Non-pigmented ciliary epithelial cell (primary cell): ENCODE measurements at places on chromosomes 5 and 9.
A peak's percentile ranks its signal among the peaks of the same experiment; 100 is the strongest.

- DNase-seq = no peak
These were observed 58.7 kb downstream of the CCDC192 start for GRCh38 chr5:127761869-127762268.

DNA sequence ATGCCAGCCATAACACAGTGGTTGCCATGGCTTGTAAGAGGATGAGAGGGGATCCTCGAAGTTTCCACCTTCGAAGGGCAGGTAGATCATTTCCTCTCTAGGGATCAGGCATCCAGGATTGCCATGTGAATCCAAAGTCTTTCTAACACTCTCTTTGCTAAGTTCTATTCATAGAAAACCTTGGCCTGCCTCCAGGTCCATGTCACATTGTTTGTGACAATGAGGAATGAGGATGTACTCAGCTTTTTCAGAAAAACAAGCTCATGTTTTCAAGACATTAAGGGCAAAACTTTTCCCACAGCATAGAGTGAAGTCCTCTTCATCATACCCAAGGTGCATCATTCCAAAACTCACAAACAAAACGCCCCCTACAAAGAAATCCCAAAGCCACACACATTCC, 19.6 kb downstream of the ESM1 start:
- DNase-seq = no peak

DNA sequence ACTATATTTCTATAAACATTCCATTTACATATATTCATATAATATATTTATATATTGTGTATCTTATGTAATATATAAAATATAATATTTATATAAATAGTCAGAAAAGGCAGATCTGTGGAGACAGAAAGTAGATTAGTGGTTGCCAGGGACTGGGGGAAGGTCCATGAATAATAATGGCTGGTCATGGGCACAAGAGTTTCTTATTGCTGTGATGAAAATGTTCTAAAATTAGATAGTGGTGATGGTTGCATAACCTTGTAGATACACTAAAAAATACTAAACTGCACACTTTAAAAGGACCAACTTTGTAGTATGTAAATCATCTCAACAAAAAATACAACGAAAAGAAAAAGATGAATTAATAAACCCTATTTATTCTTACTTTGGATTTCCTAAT, 47.3 kb downstream of the NUP155 start:
- DNase-seq = no peak

DNA sequence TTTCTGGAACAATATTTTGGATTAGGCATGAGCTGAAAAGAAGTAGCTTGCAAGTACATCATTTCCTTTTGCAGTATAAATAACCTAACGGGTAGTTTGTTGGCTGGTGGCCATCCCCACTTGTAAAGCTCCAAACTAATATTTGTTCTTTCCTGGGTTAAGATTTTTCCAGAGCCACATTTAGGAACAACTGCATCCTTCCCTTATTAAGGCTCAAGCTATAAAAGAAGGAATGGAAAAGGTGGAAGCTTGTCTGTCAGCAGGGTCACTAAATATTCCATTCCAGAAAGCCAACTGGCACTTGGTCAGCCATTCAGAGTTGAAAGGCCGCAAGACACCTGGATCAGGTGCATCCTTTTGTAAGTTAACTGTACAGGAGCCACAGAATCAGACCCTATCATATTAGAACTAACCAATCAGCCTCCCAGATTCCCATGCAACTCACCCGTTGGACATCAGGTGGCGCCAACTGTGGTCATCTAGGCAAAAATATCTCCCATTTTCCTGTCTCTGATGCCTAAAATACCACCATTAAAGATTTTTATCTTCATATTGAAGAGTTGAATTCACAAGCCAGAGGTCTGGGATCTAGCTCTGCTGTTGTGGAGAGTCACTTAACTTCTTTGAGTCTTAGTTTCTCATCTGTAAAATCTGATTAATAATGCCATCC, 82.9 kb downstream of the PTCD2 start:
- DNase-seq = no peak

GRCh38 chr5:95927927-95928723, 33.5 kb downstream of the ELL2 start:
- no peak for DNase-seq

- DNase-seq = no peak
These were observed 562.8 kb downstream of the PDE4D start for GRCh38 chr5:59330680-59331079.

- no peak for DNase-seq
These were observed 370.3 kb downstream of the ARHGEF28 start for GRCh38 chr5:73996151-73996755.

DNA sequence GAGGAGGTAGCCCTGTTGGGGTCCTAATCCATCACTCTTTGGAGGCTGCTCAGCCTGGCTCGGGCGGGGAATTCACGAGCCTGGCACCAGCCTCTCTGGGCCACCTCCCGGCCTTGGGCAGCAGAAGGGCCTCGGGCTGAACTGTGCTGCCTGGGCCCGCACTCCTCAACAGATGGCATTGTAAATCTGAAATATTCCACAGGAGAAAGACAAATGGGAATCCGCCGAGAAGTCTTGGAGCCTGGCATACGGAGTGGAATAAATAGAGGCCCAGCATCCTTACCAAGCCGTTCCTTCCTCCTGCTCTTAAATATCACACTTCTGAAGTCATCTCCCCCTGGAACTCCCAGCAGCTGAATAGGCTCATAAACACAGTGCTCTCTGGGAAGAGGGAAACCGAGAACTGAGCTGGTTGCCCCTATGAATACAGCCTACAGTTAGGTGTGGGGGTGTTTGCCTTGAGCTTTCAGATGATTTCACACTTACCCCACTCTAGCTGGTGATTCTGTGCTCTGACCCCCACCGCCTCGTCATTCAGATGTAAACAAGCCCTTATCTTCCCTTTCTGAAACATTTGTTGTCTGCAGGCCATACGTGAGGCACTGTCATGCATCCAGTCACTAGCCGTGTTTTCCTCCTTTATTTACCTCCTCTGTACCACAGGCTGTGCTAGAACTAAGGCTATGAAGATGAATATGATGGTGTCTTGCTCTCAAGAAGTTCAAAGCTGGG, 455.0 kb upstream of the CLINT1 start:
- no peak for DNase-seq

DNA sequence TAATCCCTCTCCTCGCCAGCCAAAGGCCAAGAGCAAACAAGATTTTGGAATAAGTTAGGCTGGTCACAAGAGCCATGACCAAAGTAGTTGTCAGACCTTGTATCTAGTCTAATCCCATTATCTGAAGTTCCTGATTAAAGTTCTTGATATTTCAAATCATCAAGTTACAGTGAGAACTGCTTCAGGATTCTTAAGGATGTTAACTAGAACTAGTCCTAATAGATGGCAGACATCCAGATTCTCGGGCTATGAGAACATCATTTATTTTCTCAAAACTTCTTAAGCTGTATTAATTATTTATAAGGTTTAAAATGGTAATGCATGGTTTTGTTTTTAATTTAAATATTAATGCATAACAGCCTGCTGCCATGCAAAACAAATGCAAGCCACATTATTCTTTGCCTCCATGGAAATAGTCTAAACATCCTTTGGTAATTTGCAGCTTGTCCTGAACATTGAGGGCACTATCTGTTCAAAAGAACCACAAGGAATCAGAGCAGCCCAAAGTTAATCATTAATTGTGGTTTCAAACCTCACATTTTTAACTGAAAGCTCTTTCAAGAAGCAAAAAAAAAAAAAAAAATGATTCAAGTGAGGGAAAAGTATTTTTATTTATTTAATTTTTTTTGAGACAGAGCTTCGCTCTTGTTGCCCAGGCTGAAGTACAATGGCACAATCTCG, 95.1 kb downstream of the TTC39B start:
- no peak for DNase-seq

- peak; percentile 83 for DNase-seq
These were observed 305.2 kb downstream of the EFNA5 start for GRCh38 chr5:107365320-107366109.

GRCh38 chr5:137236849-137237507, 262.1 kb downstream of the SPOCK1 start:
- no peak for DNase-seq

GRCh38 chr9:14051419-14051818, 262.5 kb downstream of the NFIB start:
- DNase-seq = no peak

GRCh38 chr5:132546108-132546507, 2.8 kb upstream of the IL5 start:
- DNase-seq = no peak

DNA sequence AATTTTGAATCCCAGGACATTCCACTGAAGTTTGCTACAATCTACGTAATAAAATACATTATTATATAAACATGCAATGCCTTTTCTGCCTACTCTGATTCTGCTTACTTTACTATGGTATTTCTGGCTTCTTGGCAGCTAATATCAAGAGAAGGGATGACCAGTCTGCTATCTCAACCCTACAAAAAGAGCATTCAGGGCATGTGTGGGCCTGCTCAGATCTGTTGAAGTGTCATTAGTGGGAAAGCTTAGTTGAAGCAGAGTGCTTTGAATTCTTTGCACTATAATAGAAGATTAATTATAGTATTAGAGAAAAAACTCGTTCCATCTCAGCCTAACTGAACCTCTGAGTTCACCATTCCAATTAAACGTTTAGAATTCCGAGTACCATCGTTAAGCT, 339.5 kb upstream of the ISL1 start:
- DNase-seq = no peak

GRCh38 chr9:20880271-20880670, 151.2 kb downstream of the HACD4 start:
- DNase-seq = no peak

- no peak for DNase-seq
These were observed 383.2 kb upstream of the SGCD start for GRCh38 chr5:155943516-155944407.

GRCh38 chr5:72064801-72065570, 42.3 kb upstream of the MAP1B start:
- no peak for DNase-seq

- no peak for DNase-seq
These were observed 3.5 kb downstream of the TENT4A start for GRCh38 chr5:6716629-6717149.

GRCh38 chr5:170606941-170607340, 103.1 kb downstream of the KCNIP1 start:
- DNase-seq = no peak

DNA sequence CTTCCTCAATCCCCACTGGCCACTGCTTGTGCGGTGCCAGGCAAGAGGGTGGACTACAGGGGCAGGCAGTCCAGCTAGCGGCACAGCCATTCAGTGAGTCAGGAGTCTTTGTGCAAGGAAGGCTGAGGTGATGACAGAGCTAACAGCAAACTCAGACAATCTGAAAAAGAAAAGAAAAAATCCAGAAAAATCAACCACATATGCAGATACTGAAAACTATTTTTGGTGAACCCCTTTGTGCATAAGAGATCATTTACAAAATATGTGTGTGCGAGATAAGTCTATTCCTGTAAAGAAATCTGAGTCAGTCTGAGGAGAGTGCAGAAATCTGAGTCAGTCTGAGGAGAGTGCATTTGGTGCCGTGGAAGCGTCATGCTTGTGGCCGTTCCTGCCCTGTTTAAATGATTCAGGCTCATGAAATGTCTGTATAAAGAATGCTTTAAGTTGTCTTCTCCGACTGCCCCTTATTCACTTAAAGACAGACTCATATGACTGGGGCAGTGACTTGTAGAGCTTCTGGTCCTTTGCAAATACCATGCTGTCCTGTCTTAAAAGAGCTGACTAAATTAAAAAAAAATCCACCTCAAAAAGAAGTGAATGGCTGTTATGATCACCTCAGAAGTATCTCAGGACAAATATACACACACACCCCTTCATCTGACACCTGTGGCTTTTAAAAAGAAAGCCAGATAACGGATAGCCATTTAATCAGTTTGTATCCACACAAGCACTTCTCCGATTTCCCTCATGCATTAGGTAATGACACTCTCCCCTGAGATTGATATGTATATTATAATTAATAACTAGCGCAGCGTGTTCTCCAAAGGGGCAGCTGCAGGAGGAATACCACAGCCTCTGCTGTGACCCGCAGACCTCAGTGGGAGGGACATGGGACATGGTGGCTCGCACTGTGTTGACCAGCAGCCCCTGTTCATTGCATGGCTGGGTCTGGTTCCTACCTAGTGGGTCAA, 47.3 kb downstream of the TRIO start:
- peak; percentile 98 for DNase-seq

- DNase-seq = peak; percentile 38
These were observed 40.1 kb downstream of the SMARCA2 start for GRCh38 chr9:2055203-2055658.

- no peak for DNase-seq
These were observed 263.5 kb upstream of the ANKRD55 start for GRCh38 chr5:56496581-56497063.

DNA sequence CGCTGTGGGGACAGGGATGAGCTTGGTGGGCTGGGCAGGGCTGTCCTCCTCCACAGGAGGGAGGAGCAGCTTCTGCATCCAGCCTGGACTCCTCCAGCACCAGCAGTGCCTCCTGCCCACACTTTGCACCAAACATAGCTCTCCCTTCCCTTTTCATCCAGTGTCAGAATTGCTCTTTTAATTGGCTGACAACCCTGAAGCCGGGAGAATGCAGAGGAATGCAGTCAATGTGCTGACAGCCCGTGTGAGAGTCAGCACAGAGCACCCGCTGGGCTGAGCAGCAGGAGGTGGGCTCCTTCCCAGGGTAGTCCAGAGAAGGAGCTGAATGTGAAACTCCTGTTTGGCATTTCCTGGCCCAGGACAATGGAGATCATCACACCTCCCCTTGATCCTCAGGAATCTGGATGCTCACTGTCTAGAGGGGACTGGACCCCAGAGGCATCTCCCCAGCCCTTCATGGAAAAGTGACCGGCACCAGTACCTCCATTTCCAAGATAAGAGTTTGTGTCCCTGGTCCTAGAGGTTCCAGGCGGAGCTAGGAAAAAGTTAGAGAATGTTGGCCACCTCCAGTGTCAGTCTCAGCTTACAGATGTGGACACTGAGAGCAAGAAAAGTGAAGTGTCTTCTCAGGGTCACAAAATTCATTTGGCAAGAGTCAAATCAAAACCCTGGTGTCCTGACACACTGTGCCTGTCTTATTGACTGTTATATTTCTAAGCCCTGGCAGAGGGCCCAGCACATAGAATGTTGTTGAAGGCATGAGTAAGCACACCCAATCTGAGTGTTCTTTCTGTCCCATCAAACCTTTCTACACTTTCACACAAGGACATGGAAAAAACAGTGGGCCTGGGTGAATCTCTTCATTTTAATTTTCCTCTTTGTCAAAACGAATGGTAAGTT, 202.1 kb downstream of the SNX18 start:
- no peak for DNase-seq

- no peak for DNase-seq
These were observed 83.3 kb upstream of the SLC30A5 start for GRCh38 chr5:69010476-69010875.

DNA sequence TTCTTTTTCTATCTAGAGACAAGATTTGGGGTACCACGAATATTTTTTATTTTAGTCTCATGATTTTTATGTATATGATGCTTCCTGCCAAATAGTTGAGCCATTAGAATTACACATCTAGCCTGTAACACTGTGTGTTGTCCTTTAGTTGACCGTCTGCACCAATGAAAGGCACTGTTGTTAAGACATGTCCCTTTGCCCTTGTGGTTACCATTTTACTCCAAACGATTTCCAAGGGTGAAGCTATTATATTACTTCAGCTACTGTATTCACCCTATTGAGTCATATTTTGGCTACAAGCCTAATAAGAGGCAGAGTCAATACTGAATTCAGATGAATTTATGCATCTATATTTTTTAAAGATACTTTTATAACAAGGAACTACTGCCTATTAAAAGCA, 207.6 kb downstream of the CETN3 start:
- peak; percentile 83 for DNase-seq
